ENCODE measurements at places on chromosomes 2 and 18.

GRCh38 chr2:21944536-21944935 lies 820.8 kb downstream of the TDRD15 start:
- no peak for DNase-seq

DNA sequence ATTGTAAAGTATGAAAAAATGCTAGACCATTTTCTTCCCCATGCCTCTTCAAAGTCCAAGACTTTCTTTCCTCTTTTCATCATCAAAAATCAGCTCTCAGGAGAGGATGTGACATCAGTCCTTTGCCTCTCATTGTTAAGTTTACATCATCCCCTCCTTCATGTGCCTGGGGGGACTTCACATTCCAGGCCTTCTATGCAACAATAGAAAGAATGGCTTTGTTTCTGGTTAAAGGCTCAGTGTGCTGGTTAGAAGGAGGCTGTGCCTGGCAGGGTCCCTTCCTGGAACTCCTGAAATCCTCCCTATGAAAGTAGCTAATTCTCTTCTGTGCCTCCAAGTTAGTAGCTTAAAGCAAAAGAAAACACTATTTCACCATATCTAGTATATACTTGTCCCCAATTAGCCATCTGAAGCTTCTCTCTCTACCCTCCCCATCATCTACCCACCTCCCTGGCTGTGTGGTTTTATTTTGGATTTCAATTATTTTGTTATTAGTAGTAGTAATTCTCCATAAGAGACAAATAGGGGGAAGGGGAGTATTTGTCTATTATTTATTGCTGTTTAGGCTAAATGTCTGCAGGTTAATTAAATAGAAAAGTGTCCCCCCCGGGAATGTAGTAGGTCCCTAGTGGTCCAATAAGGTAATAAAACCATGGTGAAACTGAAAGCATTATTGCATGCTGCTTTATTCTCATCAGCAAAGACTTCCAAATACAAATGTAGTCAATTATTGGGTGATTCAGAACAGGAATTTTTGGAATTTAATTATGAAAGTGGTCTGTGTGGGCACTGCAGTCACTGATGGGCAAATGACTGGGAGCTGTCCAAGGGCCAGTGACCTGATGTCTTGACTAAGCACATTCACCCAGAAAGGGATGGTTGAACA lies 69.0 kb downstream of the CPO start:
- DNase-seq = no peak

DNA sequence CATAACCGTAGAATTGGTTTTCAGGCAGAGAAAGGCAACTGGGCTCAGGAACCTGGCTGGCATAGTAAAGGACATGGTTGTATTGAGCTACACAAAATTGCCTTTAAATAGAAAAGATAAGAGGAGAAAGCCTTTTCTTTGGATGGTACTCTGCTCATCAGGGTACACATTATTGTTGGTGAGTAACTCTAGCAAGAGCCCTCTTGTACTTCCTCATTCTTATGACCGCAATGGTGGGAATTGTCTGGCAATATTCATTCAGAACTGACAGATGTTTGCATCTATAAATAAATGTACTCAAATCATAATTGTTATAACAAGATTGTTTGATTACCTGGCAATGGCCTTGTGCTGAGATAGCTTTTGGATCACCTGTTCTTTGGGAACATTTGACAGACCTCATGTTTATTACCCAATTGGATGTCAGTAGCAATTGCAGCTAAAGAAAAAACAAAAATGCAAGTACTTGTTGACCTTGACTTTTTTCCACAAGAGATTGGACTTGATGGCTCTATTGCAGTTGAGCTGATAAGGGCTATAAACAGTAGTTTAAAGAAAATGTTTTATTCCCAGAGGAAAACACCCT lies 43.9 kb downstream of the MEIS1 start:
- DNase-seq = peak; percentile 58

GRCh38 chr2:233003658-233004555 lies 9.1 kb downstream of the NGEF start:
- DNase-seq = no peak

DNA sequence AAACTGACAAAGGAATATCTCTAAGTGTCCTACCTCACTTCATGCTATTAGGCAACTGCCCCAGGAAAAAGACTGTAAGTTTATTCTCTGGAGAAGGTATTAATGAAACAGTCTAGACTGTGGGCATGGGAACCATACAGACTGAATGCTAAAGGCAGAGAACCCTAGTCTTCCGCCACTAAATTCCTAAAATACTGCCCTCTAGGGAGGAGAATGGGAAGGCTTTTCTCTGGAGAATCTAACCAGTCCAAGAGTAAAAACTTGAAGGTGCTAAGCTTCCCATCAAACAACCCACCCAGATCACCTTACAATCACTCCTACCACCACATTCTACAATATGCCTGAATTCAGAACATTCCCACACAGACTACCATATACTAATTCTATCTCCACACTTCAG lies 3.4 kb downstream of the SRBD1 start:
- no peak for DNase-seq

DNA sequence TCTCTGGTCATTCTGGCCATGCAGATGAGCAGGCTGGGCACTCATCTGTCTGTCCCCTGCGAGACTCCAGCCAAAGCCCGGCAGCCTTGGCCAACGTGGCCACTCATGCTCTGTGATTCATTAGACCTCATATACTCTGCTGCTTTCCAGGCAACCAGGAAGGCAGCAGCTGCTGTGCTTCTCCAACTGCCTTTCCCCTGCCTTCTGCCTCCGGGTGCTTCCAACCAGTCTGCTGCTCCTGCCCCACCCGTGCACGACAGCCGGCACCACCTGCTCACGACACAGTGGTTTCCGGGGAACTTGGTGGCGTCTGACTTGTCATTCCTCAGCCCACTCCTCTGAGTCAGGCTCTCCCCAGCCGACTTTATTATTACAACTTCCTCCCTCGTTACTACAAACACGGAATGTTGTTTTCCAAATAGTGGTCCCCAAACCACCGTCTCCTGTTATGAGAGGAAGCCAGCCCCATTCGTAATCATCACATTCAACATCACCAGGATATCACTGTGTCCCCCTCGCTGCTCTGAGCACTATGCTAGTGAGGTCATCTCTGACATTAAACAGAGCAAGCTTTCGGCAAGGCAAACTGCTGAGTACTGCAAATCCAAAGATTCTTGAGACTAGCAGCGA lies 392.4 kb downstream of the ALK start:
- no peak for DNase-seq

DNA sequence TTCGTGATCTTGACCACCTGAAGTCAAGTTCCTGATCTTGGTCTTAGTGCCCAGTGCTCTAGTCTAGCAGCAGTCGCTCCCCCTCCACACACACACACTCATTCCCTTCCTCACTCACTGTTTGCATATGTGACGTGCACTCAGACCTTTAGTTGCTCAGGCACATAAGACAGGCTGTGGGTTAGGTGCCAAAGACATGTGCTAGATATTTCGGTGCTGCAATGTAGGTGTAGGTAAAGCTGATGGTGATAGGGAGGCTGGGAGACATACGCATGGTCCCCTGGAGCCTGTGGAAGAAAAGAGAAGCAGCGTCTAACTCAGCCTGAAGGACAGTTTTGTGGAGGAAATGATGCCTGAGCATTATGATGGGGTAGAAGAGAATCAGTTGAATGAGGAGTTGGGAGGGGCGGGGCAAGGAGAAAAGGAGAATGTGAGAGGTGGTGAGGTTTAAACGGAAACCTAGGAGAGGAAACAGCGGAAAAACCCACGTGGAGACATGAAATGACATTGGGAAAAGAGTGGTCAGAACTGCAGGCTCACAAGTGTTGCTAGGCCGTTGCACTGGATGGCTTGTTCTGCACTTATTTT lies 3.8 kb downstream of the TTC39C start:
- DNase-seq = no peak

- DNase-seq = no peak
Measured at GRCh38 chr18:77608807-77609206, 359.2 kb downstream of the GALR1 start.

DNA sequence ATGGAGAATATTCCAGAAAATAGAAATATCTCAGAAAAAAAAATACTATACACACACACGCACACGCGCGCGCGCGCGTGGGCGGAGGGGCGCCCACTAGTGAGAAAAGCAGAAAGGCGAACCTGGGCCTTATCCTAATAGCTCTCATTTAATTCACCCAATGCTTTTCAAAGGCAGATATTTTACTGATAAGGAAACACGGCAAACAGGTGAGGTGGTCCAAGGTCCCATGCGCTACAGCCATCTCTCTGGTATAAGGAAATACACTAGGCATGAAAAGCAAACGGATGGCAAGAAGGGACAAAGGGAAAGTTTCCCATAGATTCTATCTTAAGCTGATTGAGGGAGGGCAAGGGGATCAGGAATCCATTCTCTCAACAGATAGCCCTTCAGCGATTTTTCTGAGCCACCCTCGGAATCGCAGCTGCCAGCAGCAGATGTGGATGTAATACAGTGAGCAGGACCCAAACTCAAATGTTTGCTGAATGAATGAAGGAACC lies 136.7 kb downstream of the TMEM247 start:
- DNase-seq = no peak

DNA sequence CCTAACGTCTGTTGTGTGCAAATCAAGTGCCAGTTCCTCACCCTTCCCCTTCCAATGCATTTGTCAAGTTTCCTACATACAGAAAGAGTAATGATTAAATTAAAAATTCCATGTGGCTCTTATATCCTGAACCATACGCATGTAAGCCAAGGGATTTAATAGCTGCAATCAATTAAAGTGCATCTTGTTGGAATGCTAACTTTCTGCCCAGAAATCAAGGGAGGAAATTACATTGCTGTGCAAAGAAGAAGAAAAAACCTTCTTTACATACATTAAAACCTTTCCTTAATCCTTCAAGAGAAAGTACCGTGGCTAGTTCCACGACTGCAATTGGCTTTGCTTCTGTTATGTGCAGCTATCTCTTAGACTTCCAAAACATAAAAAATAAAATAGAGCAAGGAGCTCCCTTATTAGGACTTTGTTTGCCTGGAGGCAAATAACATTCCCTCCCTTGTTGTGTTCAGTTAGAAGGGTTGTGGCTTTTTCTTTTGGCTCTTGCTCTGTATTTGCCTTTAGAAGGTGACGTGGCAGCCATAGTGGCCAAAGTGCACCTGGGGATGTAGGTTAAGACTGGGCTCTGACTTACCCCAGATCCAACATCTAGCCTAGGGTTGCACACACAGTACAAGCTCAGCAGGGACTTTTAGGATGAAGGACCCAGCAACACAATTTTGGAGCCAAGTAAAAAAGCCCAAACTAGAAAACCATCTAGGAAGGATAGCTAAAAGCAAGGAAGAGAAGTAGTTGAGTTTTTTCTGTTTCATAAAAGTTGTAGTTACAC lies 158.3 kb downstream of the ANTXR1 start:
- DNase-seq = no peak

GRCh38 chr2:57753636-57754035 lies 293.0 kb upstream of the VRK2 start:
- no peak for DNase-seq

DNA sequence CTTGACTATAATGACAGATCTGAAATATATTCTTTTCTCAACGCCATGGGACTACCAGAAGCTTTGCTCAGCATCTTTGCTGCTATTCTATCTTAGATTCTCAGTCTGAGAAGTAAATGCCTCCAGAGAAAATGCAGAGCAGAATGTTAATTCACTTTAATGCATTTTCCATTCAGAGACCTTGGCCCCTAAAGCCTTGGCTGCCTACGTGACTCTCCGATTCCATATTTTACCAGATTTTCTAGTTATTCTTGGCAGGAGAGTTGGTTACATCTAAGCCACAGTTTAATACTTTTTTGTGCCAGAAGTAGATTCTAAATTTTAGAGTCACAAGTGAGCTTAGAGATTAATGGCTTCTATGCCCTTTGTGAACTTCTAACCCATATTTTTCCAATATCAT lies 837.1 kb upstream of the POU3F3 start:
- no peak for DNase-seq

GRCh38 chr2:202238234-202239197 lies at the start of gene SUMO1:
Gene SUMO1 (minus strand): TSS chr2:202238597. CDS start chr2:202238451, 146 bp downstream.
- peak; percentile 86 for DNase-seq

GRCh38 chr2:201777043-201777442 lies 3.7 kb downstream of the ALS2 start:
- no peak for DNase-seq

DNA sequence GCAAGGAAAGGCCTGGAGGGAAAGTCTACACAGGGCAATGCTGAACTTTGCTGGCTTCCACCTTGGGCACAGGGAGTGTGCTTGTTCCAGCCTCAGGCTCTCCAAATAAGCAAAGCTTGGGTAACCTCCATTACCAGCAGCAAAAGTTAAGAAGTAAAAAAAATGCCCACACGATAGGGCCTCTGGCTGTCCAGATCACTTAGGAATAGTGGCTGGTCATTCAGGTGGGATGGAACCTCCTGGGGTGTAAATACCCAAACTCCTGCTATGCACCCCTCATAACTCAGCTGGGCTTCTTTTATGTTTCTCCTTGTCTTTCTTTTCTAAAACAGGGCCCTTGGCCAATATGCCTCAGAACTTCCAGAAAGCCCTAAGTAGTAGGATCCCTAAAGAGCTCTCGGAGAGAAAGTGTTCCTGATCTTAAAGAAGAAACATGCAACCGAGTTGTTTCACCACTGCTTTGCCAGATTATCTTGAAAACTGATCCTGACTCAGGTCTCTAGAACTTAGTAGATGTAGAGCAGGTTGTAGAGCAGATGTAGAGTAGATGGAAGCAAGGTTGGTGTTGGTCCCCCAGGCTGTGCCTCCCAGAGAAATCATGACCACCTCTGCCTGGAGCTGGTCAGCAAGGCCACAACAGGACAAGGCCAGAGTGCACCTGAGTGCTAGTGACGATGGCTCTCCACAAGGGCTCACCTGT lies 2.0 kb upstream of the OSR1 start:
- no peak for DNase-seq

DNA sequence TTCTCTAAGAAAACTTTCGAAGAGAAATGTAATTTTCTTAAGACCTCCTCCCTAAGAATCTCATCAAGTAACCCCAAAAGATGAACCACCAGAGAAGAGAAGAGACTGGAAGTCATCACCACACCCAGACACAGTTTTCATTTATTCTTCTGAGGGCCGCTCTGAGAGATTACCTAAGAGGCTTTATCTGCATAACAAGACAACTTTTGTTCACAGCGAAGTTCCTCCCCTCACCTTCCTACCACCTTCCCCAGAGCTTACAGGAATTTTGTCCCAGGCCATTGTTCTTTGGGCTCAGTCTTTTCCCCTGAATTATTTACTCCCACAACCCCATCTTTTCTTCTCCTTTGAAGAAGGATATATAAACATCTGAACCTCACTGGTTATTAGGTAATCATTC lies 92.8 kb downstream of the AKAIN1 start:
- no peak for DNase-seq

- no peak for DNase-seq
Measured at GRCh38 chr2:67277450-67277849, 119.7 kb upstream of the ETAA1 start.

GRCh38 chr2:52498077-52498750 lies 1269.4 kb upstream of the CHAC2 start:
- no peak for DNase-seq

DNA sequence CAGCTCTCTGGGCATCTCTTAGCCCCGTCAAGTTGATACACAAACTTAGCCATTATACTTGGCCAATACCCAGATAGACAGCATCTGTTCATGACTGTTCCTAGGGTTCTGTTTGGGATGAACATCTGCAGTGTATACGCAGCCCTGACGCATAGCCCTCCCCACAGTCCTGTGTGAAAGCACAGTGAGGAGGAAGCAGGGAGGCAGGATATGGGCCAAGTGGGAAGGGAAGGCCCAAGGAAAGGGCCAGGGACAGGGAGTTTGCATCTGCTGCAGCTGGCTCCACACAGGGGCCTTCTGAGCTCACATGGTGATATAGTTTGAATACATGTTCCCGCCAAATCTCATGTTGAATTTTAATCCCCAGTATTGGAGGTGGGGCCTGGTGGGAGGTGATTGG lies 80.2 kb downstream of the CMPK2 start:
- DNase-seq = no peak

All from bone marrow (tissue), 2 donors.